Memory B cell (primary cell): ENCODE measurements at places on chromosomes 6 and 20.

DNA sequence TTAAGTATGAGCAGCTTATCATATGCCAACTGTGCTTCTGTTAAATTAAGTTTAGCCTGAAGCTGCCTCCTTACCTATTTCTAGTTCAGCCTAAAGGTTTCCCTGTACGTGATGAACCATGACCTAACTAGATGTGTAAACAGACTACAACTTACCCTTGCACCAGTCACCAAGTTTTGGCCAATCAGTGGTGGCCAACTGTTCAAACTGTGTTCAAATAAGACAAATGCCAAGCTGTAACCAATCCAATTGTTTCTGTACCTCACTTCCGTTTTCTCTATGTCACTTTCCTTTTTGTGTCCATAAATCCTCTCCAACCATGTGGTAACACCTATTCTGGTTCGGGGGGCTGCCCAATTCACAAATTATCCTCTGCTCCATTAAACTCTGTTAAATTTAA lies 6.0 kb upstream of the SLC2A10 start:
- no peak for DNase-seq

DNA sequence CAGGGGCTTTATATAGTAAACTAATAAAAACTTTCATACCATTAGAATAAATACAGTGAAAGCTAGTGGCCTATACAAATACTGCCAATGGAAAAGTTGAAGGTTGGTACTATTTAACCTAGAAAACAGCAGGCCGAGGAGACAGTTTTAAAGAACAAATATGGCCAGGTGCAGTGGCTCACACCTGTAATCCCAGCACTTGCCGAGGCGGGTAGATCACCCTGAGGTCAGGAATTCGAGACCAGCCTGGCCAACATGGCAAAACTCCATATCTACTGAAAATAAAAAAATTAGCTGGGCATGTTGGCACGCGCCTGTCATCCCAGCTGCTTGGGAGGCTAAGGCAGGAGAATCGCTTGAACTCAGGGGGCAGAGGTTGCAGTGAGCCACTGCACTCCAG lies 24.8 kb downstream of the GLYATL3 start:
- no peak for DNase-seq

DNA sequence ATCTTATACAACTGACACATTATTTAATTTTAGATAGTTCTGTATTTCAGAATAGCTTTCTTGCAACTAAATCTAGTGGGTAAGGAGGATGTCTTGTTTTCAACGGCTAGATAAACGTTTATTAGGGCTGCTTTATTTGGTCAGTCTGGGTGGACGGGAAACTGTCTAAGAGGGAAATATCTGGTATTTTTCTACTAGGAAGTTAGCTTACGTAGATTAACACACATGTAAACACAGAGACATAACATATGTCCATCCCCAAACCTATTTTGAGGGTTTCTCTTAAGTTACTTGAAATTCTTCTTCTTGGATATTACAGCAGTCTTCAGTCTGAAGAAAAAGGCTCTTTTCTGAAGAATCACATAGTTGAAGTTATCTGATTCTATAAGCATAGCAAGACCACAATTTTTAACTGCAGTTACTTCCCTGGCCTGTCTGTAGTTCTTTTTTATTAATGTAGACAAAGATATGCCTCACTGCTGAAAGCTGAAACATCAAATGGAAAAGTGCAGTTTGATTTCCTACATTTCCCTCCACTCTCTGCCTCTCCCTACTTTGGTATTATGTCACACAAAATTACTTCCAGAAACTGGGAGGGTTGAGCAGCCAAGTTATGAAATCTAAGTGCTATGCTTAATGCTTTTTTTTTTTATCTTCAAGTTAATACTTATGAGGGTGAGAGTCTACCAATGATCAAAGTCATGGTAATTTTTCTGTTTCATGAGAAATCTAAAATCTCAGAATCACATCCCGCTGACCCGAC lies 37.4 kb downstream of the PLAGL1 start:
- no peak for DNase-seq

DNA sequence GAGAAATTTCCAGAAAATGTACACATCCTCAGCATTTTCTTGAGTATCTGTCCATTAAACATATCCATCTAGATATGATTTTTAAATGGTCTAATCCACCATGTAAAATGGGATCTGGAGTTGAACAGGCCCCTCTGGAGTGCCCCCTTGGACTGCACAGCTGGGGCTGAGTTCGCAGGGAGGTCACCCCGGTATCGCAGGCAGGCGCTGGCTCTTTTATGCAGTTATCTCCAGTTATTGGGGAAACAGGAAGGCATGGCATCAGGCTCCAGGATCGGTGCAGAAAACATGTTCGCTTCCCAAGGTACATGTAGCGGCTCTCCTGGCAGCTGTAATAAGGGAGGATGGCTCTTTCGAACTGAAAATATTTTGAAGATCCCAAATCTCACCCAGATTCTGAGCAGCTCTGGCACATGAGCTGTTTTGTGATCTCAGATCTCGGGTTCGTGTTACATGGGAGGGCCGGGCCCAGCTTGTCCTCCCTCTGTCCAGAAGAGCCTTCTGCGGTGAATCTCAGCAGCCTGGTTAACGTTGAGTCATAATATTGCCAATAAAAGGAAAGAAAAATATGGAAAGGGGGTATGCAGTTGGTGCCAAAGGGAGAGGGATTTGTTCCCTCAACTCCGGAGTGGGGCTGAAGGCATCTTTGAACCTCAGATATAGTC lies 167.7 kb downstream of the EYA2 start:
- no peak for DNase-seq

DNA sequence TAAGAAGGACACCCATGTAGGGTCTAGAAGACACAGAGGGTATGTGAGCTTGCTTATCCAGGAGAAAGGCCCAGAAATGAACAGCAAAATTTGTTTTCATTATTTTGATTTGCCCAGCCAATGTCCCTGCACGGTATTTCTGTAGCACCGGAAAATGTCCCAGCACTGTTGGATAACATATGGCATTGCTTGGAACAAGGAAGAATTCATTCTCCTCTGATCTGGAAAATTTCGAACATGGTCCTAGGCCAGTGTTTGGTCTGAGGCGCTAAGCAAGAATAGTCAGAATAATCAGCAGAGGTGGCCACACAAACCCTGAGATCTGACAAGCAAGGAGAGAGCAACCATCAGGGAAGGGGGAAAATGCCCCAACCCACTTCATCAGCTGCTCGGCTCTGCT lies 26.6 kb downstream of the ROS1 start:
- DNase-seq, result no peak

GRCh38 chr6:106490030-106490429 lies 129.5 kb downstream of the CRYBG1 start:
- no peak for DNase-seq

DNA sequence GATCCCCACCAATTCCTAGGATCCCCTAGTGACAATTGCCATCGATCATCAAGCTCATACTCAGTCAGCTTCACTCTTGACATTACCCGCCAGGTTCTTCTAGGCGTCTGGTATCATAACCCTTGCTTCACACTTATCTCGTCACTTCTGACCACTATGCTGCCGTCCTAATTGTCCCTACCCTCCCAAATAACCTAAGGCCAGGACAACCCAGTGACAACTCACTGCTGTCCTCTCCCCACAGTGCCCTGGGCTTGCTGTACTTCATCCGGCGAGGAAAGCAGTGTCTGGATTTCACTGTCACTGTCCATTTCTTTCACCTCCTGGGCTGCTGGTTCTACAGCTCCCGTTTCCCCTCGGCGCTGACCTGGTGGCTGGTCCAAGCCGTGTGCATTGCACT lies 3.7 kb downstream of the SYS1 start:
- no peak for DNase-seq

DNA sequence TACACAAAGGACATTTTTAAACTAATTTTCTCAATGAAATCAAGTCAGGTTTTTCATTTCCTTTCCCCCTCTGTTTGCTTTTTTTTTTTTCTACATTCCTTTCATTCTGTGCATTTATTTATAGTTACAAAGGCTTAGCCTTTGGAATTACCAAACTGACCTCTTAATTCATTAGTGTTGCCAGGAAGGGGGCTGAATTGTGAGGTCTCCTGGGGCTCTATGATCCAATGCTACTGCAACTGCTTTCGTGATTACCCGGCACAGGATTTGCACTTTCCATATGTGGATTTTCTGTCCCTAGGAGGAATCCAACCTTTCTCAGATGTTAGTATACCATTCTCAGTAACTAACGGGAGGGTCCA lies 35.3 kb downstream of the NEDD9 start:
- no peak for DNase-seq

DNA sequence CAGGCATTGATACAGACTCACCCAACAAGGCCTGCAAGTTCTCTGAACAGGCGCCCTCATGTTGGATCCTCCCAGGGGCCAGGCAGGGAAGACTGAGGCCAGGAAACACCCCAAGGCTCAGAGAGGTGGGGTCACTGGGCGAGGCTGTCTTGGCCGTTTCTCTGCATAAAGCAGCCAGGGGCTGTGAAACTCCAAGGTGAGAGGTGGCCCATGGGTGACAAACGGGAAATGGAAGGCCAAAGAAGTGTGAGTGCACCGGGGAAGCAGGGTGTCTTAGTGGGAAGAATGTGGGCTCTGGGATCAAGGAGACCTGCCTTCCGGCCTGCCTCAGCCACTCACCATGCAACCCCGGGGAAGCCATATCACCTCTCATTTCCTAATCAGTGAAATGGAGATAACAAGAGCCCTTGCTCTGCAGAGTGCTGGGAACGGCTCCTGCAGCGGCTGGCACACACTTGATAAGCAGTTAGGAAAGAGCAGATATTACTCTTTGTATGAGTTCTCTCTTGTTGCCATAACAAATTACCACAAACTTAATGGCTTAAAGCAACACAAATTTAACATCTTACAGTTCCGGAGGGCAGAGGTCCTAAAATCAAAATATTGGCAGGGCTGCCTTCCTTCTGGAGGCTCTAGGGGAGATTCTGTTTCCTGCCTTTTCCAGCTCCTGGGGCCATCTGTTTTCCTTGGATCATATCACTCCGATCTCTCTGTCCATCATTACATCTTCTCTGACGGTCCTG lies 168.6 kb downstream of the NFATC2 start:
- DNase-seq, result no peak

DNA sequence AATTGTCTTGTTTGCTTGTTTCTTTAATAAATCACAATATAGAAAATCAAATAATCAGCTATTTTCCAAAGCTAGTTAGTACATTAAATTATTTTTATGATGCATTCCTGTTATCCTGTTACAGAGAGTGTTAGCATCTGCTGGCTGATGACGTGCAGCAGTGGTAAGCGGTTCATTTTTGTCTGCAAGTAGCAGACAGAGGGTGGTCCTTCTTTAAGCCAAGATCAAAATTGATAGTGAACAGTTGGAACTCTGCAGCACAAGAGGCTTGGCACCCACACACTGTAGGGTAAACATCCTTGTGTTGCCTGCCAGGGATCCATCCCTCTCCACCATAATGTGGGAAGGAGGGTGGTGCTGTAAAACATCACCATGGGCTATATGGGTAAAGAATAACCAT lies 158.3 kb downstream of the FRK start:
- DNase-seq, result no peak

- no peak for DNase-seq
Observed at GRCh38 chr20:9985773-9986172, 49.0 kb upstream of the ANKEF1 start.

- DNase-seq, result no peak
Observed at GRCh38 chr20:8860011-8860495, 208.8 kb upstream of the PLCB4 start.

DNA sequence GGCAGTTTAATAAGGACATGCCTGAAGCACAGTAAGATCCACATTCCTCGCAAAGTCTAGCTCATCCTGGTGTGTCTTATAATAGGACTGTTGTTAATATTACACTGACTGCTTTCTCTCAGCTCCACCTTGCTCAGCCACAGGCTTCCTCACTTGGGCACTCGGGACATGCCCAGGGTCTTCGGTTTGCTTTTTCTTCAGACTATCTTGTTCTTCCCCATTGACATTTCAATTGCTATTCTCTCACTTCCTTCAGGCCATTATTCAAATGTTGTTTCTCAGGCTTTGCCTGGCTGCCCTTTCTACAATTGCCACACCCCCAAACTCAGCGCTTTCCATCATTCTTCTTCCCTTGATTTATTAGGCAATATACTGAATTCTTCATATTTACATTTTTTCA lies 274.8 kb upstream of the RGS17 start:
- no peak for DNase-seq

DNA sequence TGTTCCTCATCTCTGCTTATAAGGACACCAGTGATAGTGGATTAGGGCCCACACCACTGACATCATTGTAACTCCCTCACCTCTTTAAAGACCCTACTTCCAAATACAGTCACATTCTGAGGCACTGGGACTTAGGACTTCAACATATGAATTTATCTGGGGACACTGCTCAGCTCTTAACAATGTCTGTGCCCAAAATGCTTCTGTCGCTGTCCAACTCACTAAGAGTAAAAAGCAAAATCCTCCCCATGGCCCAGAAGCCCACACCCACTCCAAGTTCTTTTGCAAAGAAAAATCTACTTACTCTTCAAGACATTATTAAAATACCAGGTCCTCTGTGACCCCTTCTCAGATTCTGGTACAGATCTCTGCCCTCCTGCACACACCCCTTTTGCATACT lies 116.2 kb downstream of the TBC1D7 start:
- no peak for DNase-seq

DNA sequence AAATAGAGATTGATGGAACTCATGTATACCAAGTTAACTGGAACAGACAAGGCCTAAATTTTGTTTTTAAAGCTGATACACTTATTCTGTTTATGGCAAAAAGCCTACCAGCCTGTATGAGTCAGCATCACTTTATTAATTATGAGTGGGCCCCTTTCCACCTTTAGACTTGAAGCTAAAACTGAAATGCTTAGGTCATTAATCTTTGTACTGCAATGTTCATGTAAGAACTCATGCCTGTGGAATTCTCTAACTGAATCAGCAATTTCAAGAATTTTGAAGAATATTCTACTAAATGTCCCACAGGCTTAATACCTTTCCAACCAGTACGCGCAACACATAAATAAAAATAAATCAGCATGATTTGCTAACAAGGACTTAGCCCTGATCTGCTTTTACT lies 140.2 kb upstream of the PHACTR1 start:
- DNase-seq, result no peak

- DNase-seq, result no peak
Observed at GRCh38 chr6:105270511-105270910, 90.7 kb upstream of the POPDC3 start.

GRCh38 chr6:140744659-140745320 lies 1370.3 kb upstream of the CITED2 start:
- no peak for DNase-seq

GRCh38 chr6:42979523-42980177 lies 669 bp upstream of the PEX6 start:
- DNase-seq, result no peak

DNA sequence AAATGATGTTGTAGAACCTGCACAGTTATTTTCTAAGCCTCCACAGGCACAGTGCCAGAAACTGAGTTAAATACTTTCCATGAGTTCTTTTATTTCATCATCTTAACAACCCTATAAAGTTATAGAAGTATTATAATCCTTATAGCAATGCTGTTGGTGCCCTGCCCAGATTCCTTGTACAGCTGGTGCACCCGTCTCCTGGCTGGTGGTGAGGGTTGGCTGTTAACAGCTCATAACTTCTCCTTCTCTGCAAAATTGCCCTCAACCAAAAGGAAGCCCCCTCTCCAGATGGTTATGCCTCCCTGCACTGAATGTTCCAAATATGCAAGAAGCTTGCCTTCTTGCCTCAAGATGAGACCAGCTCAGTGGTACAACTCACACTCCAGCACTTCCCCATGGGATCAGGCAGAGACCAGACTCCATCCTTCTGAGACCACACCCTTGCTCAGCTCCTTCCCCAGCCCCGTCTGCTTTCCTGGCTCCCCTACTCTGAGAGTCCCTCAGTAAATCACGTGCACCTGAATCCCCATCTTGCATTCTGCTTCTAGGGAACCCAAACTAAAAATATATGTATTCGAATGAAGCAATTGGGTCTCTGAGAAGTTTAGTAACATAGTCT lies 304.4 kb upstream of the PLCB4 start:
- DNase-seq, result no peak

GRCh38 chr20:50541606-50542041 lies 31.4 kb downstream of the PTPN1 start:
- peak; percentile 34 for DNase-seq
